ENCODE measurements at places on chromosomes 16 and 17. TPM values are rescaled to one million over a fixed set of nuclear protein-coding genes. Genes with fewer than 3 reads are reported as not detected.
A peak's percentile ranks its signal among the peaks of the same experiment; 100 is the strongest.

DNA sequence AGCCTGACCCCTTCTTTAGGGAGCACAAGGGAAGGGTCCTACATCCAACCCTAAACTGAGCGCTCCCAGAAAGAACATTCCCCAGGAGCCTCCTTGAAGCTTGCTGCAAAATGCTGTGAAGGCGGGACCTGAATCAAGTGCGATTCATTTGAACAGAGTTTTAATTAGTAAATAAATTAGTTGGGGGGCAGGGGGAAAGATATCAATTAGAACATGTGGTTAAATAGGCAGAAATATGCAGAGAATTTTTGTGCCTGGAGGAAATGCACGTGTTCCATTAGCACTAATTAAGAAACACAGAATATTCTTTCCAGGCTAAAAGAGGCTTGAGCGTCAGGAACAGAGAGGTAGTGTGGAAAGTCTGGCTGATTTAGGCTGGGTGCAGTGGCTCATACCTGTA lies 38.5 kb upstream of the SHISA9 start:
- DNase-seq: no peak

The KRT25 gene
- total RNA-seq: not detected

DNA sequence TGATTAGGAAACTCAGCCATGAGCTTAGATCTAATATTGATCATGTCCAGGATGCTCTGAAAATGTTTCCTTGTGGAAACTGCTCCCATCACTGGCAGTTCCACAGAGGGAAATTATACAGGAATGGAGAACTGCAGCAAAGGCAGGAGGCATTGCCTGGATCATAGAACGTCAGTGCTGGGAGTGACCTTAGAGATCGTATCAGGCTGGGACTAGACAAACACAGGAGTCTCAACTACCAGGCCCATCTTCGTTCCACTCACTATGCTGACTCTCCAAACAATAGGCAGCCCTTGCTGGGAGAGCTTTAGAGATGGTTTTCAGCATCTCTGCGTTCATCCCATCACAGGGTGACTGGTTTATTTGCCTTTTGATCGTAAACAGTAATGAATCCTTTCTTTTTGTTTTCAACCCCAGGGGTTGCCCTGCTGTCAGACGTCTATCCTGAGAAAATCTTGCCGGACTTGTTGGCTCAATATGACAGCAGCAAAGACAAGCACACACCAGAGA lies 130.3 kb downstream of the TANGO6 start:
- DNase-seq: no peak

The CACNG4 gene
- total RNA-seq: not detected

The CRYBA1 gene
- not detected for total RNA-seq

GRCh38 chr16:19068237-19068815 lies 912 bp downstream of the COQ7 start:
- DNase-seq: no peak

The LRRC75A gene
- total RNA-seq: 0.40 TPM

The NAGPA gene
- 7.1 TPM for total RNA-seq

DNA sequence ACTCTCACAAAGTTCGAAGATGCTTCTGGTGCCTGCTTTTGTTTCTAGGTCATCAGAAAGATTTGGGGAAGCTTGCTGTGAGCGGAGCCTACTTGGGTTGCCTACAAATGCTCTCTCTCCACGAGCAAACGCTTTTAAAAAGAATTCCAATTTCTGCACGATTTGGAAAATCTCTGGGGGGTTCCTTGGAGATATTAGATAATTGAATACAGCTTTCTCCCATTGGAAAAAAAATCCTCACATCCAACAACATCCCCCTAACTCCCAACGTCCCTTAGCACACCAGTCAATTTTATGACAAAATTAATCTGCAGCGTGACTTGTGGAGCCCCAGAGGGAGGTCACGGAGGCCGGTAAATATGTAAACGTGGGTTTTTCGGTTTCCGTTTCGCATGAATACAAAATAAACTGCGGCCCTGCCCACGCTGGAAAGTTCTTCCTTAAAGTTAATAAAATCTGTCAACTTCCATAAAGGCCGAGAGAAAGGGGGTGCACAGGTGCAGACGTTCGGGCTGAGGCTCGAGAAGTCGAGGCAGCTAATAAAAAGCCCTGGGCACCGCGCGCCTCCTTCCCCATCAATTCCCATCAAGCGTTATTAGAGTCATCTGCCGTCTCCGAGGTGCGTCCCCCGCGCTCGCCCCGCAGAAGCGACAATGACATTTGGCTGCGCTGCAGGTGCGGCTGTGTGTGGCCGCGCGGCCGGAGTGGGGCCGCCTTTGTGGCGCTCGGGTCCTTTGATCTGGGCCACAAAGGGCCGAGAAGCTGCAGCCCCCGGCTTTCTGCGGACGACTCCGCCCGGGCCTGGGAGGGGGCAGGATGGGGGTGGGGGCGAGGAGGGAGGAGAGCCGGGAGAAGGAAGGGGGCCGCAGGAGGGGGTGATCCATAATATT lies 37.6 kb downstream of the SALL1 start:
- DNase-seq: no peak

The CMC2 gene
- total RNA-seq: 133 TPM

The WSCD1 gene
- 11.2 TPM for total RNA-seq

DNA sequence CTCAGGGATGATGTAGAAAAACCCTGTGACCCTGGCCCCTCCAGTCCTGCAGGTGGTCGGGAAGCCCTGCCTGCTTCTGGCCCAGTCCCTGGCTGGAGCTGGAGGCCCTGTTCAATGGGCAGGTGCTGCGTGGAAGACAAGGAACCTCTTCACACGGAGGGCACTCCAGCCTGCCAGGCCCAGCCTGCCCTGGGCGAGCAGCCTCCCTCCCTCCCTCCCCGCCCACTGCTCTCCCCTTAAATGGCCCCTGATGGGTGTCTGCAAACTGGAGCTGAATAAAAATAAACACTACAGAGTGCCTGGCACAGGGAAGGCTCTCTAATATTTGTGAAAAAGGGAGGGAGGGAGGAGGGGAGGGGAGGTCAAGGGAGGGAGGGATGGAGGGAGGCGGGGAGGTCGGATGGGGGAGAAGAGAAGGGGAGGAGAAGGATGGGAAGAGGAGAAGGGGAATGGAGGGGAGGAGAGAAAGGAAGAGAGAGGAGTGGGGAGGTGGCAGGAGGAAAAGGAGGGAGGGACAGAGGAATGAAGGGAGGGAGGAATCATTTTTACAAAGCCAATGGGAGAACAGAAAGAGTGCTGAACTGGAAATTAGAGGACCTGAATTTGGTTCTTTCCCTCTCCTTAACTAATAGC lies 222.8 kb upstream of the TNRC6C start:
- DNase-seq: peak; percentile 75

The CA7 gene
- not detected for total RNA-seq

GRCh38 chr17:17481860-17482259 lies 5.1 kb downstream of the MED9 start:
- no peak for DNase-seq

The FOXL1 gene
- 0.75 TPM for total RNA-seq

DNA sequence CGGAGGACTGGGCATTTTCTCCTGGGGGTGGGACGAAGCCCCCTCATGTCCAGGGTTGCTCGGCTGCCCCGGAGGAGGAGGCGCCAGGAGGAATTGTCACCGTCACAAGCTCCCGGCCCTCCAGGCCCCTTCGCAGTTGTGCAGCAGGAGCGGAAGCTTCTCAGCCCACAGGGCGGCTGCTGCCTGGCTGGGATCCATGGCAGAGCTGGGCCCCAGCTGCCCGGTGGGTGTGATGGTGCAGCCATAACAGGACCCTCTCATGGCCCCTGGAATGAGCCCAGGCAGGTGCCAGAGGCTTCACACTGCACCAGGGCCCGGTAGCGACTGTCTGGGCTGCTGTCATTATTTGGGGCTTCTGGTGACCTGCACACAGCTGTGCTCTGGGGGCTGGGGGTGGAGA lies 54.9 kb upstream of the GNG13 start:
- DNase-seq: no peak

GRCh38 chr17:38890410-38890746 lies 20.5 kb downstream of the LASP1 start:
- no peak for DNase-seq

The PIK3R6 gene
- 0.78 TPM for total RNA-seq

DNA sequence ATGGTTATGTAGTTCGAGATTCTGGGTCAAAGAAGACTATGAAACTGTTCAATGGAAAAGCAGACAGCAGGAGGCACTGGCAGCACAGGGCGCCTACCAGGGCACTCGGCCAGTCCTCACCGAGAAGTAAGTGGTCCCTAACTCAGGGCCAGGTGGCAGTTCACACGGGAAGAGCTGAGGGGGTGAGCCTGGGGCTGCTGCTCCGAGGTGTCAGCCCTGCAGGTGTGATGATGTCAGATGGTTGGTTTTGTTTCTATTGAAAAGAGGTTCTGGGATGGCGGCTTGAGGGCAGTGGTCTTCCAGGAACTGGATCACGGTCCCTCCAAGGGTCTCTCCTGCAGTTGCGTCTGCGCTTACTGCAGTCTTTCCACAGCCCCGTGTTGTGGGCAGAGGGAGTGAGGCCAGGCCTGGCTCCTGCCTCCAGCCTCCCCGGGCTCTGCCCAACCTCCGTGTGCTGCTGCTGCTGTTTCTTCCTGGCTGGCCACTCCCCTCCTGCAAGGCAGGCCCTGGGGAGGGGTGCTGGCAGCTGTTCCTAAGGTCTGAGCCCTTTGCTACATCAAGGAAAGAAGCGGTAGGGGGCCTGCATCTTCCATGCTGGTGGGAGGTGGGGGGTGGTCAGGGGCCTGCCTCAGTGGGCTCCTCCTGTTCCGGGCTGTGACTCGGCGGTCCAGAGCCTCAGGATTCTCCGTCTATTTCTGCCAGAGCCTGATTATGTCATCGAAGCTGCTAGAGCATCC lies 22.6 kb downstream of the RNF213 start:
- DNase-seq: no peak

- no peak for DNase-seq
These were observed 2.8 kb upstream of the PPP1R27 start for GRCh38 chr17:81837641-81838040.

The TMC8 gene
- total RNA-seq: 1.6 TPM

DNA sequence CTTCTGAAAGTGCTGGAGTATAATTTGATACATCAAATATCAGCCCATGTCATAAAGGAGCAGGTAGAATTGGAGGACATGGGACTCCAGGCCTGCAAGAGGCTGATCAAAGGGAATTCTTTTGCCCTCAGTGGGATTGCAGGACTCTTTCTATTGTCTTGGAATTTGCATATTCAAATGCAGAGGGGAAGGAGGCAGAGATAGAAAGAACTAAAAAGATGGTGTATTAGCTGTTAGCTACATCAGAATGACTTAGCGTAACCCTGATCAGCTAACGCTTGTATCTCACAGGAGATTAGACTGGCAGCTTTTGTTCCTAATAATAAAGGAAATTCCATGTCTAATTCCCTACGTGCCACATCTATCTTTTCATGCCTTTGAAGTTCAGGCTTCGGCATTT lies 1014.7 kb upstream of the RBFOX1 start:
- no peak for DNase-seq

DNA sequence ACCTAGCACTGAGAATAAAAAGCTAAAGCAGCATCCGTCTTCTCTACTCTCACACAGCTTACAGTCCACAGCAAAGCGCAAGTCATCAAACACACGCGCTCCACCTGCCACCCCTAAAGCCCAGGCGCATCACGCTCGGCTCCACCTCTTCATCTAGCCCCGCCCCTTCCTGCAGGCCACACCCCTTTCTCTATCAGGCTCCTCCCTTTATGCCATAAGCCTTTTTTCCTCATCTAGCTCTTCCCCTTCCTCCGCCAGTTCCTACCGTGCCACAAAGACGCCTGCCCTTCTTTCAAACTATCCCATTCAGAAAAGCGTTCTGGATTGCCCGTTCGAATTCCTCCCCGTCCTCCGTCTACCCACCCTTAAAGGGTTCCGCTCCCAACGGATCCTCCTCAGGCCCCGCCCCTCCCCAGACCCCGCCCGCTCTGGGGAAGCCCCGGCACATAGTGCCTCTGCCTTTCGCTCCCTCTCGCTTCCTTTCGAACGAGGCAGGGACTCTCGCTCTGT lies 417 bp downstream of the C16orf46 start:
- DNase-seq: peak; percentile 92

The RNF43 gene
- 3.8 TPM for total RNA-seq

GRCh38 chr17:75514919-75515495 lies 330 bp downstream of the CASKIN2 start:
- DNase-seq: no peak

DNA sequence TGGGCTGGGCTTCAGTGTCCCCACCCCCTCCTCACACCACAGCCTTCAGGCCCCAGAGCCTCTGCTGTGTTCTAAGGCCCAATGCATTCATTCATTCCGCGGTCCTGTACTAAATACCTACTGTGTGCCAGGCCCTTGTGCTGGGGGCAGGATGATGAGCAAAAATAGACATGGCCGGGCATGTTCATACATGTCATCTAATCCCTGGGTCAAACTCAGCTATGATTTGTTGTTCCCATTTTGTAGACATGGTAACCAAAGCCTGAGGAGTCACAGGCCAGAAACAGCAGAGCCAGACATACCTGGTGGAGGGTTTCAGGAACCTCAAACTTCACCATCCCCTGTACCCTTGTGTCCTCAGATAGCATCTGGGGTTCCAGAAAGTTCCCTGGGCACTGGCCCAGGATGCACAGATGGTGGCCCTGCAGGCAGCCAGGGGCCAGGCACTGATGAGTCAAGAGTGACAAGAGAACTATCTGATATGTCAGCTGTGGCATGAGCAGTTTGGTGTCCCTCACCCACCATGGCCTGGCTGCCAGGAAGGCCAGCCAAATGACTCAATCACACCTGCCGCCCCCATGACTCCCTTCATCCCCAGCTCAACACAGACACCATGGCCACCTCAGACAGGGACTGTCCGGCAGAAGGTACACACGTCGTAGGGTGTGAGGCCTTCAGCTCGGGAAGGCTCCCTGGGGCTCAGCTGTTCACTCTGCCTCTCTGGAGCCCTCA lies 2.7 kb upstream of the RRAD start:
- DNase-seq: no peak

The ITGAL gene
- 1.5 TPM for total RNA-seq

The TMEM11 gene
- 31.9 TPM for total RNA-seq

- no peak for DNase-seq
These were observed 14.0 kb downstream of the VPS53 start for GRCh38 chr17:700504-701094.

- DNase-seq: peak; percentile 83
These were observed 2.8 kb upstream of the PRKAR1A start for GRCh38 chr17:68509141-68510057.

DNA sequence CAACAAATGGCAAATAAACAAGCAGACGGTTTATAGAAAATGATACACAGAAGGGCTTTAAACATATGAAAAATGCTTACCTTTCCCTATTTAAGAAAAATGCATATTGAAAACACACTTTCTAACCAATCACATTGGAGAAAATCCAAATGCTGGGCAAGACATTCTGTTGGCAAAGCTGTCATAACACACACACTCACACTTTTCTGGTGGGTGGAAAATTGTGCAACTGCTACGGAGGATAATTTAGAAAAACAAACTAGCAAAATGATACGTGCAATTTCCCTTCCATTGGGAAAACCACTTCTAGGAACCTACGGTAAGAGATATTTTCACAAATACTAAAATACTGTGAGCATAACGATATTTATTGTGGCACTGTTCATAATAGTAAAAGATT lies 9.8 kb upstream of the MYH3 start:
- DNase-seq: no peak

GRCh38 chr17:51279183-51279582 lies 18.8 kb downstream of the UTP18 start:
- DNase-seq: no peak

GRCh38 chr16:19524616-19525384 lies 1.1 kb downstream of the CCP110 start:
- no peak for DNase-seq

GRCh38 chr16:13999895-14000425 lies 71.2 kb upstream of the MRTFB start:
- peak; percentile 51 for DNase-seq

- DNase-seq: peak; percentile 69
These were observed 82.2 kb downstream of the CMC2 start for GRCh38 chr16:80924372-80924978.
